ENCODE measurements at places on chromosomes 5 and 9.

DNA sequence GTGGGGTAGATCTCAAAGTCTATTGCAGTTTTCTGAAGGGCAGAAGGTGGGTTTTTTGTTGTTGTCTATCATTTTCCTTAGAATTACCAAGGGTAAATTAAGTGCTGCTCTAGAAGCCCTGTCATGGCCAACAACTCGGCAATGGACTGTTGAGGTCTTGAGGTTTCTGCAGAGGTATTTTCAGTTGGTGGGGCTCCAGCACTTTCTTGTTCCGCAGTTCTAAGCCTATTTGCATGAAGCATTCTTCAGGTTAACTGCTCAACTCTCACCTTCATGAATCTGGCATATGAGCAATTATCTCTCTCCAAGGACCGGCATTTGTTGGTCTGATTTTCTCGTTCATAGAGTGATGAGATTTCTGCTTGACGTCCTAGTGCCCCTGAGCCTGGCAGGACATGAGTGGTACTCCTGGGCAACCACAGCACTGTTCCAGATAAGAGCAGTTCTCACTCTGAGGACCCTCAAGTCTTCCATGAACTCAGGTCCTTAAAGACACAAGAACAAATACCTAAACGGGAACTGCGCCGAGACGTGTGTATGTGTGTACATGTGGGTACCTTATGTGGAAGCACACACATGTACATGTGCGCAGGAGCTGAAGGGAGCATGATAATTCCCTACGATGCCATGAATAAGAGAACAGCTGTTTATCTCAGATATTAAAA, 544.5 kb downstream of the CSNK1G3 start:
- no peak for DNase-seq

DNA sequence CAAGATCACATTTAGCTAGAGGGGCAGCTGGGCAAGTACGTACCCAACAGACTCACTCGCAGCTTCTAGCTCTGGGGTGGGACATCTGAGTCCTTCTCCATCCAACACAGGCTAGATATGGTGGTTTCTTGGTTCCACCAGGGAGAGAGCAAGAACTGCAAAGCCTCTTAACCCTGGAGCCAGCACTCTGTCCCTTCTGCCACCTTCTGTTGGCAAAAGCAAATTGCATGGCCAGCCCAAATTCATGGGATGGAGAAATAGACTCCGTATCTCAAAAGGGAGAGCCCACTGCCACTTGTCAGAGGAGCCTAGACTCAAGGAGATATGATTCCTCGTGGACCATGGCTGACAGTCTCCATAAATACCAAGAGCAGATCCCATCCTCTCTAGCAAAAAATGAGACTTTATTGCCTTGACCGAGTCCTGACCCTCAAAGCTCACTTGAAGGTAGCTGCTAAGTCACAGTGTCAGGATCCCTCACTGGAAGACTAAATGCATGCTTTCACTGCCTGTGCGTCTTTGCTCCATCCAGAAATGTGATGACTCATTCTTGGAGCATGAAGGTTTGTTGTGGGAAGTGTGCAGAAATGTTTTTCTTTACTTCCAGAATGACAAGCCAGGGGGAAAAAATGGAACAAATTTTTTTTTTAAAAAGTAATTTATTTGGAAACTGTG, 28.8 kb upstream of the ROR2 start:
- DNase-seq: no peak

GRCh38 chr9:99118782-99119466, 14.0 kb downstream of the TGFBR1 start:
- DNase-seq: no peak

GRCh38 chr5:143674469-143674786, 137.5 kb upstream of the HMHB1 start:
- DNase-seq: no peak

DNA sequence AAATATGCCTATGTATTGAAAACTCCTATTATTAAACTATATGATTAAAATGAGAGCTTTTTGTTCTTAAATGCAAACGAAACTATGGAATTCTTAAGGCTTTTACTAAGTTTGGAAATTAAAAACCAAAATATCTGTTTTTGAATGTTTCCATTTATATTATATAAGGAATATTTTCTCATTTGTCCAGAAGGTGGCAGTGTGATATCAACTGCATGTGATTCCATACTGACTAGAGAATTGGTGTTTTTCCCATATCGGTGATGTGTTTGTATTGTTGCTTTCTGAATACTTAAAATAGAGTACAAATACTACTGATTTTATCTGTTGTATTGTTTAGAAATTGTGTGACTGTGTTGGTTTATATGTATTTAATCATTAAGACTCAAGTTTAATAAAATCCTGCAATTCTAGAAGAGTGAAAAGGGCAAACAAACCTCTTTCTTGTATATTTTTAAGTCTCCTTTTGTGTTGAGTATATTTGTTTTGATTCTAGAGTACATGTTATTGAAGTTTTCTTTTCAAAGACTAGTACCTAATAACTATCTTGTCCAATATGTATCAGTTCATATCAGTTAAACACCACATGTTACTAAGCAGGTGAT, 320.8 kb downstream of the CCDC171 start:
- no peak for DNase-seq

- no peak for DNase-seq
Measured at GRCh38 chr5:9920697-9921096, 290.5 kb upstream of the TAS2R1 start.

DNA sequence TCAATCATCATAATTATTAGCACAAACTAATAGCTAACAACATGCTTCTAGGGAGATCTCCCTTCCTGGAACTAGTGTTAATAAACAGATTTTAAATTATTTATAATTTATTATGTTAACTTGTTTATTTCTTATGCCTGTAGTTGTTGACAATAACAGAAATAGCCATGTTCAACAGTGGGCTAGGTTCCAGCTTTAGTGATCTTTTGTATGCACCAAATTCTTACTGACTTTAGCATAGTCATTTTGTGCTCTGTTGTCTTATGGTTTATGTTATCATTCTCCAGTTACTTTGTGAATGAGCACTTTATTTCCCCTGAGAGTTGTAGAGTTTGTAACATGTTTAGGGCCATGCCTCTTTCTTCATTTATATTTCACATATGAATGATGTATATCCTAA, 70.6 kb downstream of the TMEM252 start:
- DNase-seq: no peak

GRCh38 chr5:133950821-133951612, 17.4 kb downstream of the C5orf15 start:
- DNase-seq: peak; percentile 39

DNA sequence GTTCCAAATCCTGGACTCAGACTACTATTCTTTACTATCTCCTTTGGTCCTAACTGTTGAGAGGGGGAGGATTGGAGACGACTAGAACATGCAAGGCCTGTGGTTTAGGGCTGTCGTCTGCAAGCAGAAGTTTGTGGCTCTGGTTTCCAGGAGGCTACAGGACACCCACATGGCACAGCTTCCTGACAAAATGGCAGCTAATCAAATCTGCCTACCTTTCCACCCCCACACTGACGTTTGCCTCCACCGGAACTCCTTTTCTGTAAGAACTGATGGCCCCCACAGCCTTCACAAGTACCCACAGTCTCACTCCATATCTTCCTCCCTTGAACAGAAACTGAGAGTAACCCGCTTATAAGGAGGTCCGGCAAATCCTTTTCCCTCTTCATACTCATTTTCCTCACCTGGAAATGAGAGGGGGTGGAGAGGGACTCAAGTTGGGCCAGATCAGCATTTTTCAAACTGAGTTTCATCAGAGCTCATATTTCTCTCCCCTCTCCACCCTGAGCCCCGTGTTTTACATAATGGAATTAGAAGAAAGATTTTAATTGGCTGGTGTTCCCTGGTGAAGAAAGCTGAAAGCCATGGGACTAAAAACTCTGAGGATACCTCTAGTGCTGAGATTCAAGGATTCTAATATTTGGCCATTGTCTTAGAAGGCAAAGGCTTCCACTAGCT, 5.2 kb downstream of the SLC31A2 start:
- no peak for DNase-seq

DNA sequence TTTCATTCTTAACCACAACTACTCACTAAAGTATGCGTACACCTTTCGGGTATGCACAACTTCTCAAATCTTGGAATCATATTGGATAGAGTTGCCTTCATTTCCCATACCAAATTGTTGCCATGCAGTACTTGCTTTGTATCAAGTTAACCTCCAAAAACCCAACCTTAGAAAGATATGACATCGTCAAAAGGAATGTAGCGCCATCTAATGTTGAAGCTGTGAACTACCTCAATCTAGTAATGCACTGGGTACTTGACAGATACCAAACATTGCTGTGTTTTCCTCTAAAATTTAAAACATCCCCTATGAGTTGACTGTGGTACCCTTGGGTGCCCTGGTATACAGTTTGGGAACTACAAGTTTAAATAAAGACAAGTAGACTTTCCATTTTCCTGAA, 318.4 kb downstream of the ARL15 start:
- no peak for DNase-seq

GRCh38 chr5:176387384-176387925, 943 bp downstream of the NOP16 start:
- DNase-seq: no peak

- DNase-seq: no peak
Measured at GRCh38 chr9:3337515-3338225, 188.1 kb downstream of the RFX3 start.

DNA sequence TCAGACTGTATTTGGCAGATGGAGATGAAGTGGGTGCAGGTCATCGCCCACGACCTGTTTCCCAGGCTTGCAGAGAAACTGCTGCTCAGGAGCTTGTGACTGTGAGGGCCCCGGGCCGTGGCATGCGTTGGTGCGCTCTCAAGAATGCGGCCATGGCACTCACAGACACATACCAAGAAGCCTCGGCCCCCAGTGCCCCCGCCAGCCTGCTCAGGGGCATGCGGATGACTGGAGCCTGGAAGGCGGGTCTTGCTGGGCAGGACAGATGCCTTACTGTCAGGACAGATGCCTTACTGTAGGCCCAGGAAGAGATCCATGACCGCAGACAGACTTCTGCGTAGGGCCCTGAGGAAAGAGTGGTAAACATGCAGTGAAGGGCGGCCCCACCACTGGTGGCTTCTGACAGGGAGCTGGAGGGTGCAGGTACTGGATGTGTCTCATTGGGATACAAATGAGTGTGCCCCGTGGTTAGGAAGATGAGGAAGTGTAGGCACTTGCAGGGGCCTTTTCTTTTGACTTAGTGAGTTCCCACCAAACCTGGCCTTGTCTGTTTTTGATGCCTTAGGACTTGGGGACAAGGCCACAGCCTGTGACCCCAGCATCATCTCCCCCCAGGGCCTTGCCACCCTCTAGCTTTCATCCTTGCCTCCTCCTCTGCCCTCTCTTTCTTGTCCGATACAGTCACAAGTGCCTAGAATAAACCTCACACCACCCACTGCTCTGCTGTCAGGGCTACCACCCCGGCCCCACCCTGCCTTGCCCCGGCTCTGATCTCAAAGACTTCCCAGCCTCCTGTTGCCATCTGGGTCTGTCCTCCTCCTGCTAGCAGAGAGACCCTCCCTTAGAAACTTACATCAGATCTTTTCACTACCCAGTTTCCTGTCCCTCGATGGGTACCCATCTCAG, 68.8 kb upstream of the ABL1 start:
- no peak for DNase-seq

DNA sequence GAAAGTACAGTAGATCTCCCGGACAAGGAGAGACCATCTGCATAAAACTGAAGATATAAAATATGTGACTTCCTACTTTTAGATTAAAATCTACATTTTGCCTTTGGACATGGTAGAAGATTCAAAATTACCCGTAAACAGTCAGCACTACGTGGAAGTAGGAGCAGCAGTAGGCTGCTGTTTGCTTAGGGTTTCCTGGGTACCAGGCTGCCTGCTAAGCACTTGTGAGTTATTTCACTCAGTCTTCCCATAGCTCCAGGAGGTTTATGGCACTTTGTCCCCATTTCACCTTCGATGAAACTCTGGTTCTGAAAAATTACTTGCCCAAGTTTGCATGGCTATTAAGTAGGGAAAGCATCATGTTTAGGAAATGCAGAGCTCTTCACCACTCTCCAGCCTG, 92.6 kb downstream of the STK32A start:
- no peak for DNase-seq

DNA sequence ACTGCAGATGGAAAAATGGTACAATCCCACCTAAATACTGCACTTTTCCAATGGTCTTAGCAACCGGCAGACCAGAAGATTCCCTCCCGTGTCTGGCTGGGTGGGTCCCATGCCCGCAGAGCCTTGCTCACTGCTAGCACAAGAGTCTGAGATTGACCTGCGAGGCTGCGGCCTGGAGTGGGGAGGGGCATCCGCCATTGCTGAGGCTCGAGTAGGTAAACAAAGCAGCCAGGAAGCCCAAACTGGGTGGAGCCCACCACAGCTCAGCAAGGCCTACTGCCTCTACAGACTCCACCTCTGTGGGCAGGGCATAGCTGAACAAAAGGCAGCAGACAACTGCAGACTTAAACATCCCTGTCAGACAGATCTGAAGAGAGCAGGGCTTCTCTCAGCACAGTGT, 221.6 kb upstream of the CTNND2 start:
- no peak for DNase-seq

DNA sequence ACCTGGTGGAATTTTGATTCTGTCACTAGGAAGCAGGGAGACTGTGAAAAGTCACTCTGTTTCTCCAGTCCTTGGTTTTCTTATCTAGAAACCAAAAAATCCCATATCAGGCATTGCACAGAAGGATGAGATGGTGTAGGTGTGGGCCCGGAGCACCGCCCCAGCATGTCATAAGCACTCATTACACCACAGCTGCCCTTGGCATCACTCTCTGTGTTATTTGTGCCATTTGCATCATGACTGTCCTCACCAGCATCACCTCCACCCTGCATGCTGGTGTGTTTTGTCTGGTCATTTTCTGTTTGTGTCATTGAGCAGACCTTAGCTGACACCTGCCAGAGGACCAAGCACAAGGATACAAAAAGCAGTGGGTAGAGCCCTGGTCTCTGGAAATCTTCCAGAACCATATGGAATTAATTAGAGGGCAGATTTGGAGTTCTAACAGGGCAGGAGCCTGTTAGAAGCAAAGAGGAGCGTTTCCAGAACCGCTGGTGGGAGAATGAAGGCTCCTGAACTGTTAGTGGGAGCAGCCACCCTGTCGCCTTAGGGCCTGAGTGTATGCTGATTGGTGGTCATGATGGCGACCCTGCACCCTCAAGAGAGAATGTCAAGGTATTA, 99.3 kb downstream of the AMBP start:
- DNase-seq: no peak

DNA sequence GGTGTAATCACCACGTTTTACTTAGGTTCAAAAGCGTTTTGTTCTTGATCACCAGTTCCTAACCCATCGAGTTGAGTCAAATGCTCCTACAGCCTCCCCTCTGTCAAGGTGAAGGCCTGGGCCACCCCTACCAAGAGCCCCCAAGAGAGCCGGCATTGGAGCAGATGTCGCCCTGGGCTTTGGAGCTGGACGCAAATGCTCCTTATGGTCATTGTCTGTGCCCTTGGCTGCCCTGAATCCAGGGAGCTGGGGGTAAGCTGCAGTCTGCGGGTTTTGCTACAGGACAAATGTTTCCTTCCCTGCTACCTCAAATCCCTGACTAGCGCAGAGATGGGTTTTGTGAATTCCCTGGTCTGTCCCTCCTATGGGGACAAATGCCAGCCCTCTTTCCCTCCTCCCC, 4.9 kb downstream of the RNF183 start:
- DNase-seq: no peak

DNA sequence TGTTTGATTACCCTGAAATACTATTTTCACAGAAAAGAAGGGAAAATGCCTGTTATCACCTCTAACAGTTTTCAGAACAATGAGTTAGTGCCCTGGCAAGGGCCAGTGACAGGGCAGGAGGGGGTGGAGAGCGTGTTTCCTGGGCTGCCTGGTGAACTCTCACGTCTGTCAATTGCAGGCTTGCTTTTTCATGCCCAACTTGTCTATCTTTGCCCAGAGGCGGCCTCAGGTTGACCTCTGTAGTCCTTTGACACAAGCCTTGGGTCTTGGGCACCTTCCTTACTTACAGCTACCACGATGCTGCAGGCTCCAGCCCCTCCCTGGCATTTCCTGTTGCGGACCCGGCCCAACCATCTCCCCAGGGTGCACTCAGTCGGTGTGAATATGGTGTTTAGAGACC, 2.2 kb upstream of the CEL start:
- no peak for DNase-seq
